ENCODE measurements at places on chromosomes 2 and 18.

DNA sequence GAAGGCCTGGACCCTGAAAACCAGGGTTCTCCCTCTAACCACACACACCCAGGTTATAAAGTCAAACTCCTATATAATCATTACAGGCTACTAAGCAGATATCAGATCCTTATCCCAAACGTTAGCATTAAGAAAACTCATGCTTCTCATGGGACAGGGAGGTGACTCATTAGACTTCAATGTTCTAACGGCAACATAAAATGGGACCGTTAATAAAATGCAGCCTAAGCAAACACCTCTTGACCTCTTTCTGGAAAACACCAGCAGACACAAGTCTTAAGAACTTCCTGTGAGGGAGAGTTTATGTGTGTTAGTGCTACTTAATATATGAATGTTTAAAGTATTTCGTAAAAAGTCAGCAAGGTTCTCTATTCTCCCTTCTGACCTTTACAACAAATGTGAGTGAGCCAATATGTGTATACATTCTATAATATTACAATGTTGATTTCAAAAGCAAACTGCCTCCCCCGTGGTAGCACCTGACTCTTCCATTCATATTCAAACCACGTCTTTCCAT, 31.7 kb downstream of the LPIN2 start:
- DNase-seq = no peak

- DNase-seq = no peak
These were observed 5.6 kb downstream of the MYT1L start for GRCh38 chr2:2325516-2325915.

GRCh38 chr18:61001138-61001537, 332.1 kb upstream of the CDH20 start:
- DNase-seq = no peak

- no peak for DNase-seq
These were observed 947.5 kb downstream of the CPS1 start for GRCh38 chr2:211503856-211504255.

DNA sequence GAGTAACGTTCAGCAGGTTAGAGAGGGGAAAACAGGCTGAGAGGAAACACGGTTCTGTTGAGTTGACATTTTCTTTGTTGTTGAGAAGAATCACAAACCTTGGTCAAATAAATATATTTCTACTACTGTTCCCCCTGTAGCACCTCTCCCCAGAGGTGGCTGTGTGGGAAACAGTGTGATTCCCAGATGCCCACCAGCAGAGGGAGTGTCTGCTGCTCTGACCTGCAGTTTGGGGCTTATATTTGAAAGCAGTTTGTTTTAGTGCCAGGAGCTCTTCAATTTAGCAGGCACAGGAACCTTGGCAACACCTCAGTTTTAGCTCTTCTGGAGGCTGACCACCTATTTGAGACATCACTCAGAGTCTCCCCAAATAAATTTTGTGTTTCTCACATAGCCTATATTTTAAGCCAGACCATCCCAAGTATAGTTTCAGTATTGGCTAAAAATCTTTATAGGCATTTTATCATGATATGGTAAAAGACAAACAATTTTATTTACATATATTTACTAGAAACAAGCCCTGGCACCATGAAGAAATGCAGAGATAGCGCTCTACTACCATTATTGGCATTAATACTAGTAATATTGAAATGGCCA, 75.7 kb downstream of the PIK3C3 start:
- DNase-seq = no peak

GRCh38 chr2:2993172-2993692, 384.4 kb downstream of the EIPR1 start:
- no peak for DNase-seq

- no peak for DNase-seq
These were observed 76.1 kb upstream of the CPO start for GRCh38 chr2:206863196-206863595.

DNA sequence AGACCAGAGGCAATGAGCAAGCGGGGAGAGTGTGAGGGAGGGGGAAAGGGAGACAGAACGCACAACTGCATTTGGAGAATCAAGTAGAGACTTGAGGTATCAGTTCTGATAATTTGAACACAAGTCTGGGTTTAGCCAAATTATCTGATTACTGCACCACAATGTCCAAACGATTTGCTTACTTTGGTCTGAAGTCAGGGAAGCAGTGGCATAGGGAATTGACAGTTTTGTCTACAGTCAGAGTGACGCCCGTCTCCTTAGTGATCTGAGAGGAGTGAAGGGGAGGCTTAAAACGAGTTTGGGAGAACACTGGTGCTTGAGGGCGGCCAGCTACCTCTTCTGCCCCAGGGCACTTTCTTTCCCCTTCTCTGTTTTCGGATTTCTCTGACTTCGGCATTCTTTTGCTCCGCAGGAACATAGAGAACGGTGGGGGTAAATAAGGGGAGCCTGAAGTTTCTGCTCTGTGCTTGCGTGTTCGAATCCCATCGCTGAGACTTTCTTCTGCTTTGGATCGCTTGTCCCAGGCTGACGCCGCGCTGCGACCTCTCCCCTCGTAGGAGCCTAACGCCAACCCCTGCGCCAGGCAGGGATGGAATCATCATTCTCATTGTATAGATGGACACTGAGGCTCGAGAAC, 2.9 kb upstream of the DLX2 start:
- no peak for DNase-seq

- DNase-seq = no peak
These were observed 17.8 kb downstream of the CRIM1 start for GRCh38 chr2:36373149-36373926.

- no peak for DNase-seq
These were observed at the start of gene PRKAG3 for GRCh38 chr2:218831378-218831990. Gene PRKAG3 (minus strand): TSS chr2:218831803.

Data from activated T-helper 1 cell treated with anti-CD3 and anti-CD28 coated beads, Interleukin-2, amount 50 U/mL, for 16 hours (primary cell).